LHCN-M2 (cell line): ENCODE measurements at places on chromosomes 2 and 18.
A peak's percentile ranks its signal among the peaks of the same experiment; 100 is the strongest.

DNA sequence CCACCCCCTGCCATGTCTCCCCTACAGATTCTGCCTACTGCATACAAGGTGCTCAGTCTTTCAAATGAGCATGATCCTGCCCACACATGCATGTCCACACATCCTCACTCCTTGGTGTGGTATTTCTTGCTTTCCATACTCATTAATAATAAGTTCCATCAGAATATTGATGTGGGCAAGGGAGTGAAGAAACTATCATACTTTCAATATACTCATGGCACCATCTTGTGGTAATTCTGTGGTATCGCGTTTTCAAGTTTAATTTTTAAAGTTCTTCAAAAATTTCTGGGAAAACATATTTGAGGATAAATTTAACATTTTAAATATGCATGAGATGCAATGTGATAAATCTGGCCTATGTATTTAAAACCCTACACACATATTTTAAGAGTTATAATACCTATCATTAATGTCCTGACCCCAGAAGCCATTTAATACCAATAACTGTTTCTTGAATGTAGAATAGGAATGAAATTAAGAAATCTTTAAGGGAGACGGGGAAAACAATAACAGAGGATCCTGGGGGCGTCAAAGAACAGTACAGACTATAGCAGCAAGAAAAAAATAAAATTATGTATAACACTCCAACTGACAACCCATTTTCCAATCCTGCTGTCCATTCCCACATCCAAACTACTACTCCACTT is 110.1 kb downstream of the ZNF385B start:
- DNase-seq, result peak; percentile 35

DNA sequence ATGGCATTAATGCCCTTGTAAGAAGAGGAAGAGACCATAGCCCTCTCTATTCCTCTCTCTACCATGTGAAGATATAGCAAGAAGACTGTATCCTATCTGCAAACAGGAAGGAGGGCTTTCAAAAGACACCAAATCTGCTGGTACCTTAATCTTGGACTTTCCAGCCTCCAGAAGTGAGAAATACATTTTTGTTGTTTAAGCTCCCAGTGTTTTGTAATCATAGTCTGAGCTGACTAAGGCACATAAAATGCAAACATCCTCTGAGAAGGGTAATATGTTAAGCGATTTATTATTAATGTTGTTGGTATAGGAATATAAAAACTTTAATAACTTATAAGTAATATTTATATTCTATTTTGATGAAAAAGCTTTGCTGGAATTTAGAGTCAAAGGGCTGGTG is 559.8 kb downstream of the SUCLG1 start:
- peak; percentile 18 for DNase-seq

DNA sequence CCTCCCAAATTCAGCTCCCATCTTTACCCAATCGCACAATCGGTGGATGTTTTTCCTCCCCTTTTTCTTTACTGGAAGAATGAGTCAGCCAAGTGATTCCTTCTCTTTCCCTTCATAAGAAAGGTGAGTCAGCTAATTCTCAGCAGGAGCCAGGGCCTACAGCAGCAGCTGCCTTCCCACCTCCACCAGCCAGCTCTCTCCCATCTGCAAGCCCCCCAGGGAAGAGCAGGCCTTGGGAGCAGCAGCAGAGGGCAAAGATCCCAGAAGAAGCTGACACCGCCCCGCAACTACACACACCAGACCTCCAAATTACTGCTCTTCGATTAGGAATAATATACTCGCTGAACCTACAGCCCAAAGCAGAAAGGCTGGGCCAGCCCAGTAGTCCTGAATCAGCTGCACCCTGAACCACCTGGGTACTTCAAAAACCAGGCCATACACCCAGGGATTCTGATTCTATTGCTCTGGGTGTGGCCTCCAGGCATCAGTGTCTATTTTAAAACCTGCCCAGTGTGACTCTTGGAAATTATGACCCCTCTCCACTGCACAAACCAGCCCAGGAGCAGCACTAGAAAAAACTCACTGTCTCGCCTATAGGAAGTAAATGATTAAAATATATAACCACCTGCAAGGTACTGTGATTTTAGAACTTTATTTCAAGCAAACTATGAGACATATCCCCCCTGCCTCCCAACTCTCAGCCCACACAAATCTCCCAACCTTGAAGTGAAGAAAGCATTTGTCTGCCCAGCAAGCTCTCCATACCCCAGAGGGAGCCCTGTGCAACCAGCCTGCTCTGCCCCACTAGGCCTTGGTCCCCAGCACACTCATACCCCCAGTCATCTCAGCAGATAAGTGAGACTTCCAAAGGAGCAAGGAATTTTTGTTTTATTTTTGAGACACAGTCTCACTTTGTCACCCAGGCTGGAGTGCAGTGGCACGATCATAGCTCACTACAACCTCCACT is 7.3 kb downstream of the SFXN5 start:
- DNase-seq, result peak; percentile 90

DNA sequence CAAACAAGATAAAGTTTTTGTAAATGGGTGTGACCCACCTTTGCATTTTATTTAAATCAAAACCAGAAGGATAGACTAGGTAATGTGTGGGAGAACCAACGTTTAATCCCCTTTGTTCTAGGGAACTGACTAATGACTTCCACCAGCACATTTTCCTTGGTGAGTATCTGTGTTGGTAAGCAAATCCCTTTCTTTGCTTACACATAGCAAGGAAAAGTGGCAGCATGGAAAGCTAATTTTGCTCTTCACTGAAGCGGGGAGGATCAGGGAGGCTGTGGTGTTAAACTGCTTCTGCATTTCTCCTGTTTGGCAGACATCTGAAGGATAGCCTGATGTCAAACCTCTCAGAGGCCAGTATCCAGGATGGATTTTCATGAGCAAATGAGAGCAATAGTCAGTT is 331.1 kb downstream of the PTPRM start:
- no peak for DNase-seq

GRCh38 chr2:67581751-67582150 is 184.6 kb downstream of the ETAA1 start:
- no peak for DNase-seq

DNA sequence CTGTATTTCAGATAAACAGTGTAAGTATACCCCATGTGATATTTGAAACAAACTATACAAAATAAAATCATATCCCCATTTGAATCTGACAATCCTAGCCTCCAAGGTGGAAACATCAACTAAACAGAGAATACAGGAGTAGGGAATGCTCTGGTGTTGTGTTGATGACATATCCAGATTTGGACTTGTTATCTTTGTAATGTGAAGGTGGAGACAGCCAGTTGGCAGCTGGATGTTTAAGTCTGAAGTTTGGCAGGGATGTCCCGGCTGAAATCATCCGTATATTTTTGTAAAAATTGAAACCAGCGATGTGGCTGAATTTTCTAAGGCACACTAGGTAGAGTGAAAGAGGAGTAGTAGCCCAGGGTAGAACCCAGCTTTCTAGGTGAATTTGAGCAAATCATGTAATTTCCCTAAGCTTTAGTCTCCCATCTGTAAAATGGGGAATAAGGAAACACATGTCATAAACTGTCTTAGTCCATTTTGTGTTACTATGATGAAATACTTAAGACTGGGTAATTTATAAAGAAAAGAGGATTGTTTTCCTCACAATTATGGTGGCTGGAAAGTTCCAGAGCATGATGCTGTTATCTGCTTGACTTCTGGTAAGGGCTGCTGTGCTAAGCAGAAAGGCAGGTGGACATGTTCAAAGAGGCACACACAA is 246.6 kb upstream of the APCDD1 start:
- no peak for DNase-seq
